ENCODE measurements at places on chromosomes 7 and 10. TPM values are rescaled to one million over a fixed set of nuclear protein-coding genes. Genes with fewer than 3 reads are reported as not detected.

GRCh38 chr7:139075031-139075652, 34.4 kb downstream of the ZC3HAV1 start:
- peak; percentile 81 for DNase-seq

GRCh38 chr10:112059220-112059619, 124.3 kb downstream of the GPAM start:
- DNase-seq = no peak

GRCh38 chr10:91210014-91210413, 10.4 kb upstream of the PCGF5 start:
- no peak for DNase-seq

DNA sequence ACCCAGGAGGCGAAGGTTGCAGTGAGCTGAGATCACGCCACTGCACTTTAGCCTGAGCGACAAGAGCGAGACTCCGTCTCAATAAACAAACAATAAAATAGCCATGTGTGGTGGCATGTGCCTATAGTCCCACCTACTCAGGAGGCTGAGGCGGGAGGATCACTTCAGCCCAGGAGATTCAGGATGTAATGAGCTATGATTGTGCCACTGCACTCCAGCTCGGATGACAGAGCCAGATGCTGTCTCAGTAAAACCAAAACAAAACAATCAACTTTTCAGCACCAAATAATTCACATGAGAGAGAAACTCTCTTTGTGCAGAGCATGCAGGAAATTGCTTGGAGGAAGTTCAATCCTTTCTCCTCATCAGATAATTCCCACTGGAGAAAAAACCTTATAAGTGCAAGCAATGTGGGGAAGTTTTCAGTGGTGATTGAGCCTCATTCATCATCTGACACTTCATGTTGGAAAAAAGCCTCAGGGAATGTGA, 13.4 kb upstream of the FIS1 start:
- no peak for DNase-seq

- DNase-seq = no peak
Observed at GRCh38 chr7:105664816-105665525, 83.7 kb upstream of the EFCAB10 start.

- DNase-seq = no peak
Observed at GRCh38 chr10:80493522-80494051, 39.5 kb downstream of the TSPAN14 start.

DNA sequence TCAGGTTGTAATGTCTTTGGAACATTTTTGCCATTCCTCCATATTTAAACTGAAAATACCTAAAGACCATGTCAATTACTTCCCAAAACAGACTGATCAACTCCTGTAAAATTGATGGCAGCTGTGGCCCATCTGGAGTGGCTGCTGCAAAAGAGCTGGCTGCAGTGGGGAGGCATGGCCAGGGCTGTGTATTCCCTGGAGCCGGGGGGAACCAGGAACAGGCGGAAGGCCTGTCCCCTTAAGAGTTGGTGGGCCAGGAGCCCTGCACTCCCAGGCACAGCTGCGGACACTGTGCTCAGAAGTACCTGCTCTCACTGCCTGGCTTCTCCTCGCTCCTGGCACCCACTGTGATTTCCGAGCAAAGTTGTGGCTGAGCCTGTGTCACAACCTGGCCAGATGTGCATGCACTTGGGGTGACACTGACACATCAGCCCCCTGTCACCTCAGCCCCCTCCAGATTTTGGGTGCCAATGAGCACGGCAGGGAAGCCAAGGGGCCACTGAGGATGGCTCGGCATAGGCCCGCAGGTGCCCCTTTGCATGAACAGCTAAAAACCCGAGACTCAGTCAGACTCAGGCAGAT, 116.1 kb downstream of the DGKB start:
- no peak for DNase-seq

Gene MSS51
- 47.4 TPM for polyA plus RNA-seq

Gene CCDC7
- 4.4 TPM for polyA plus RNA-seq

Gene MBL2
- not detected for polyA plus RNA-seq

Gene MKLN1
- 21.2 TPM for polyA plus RNA-seq
